ENCODE measurements at places on chromosomes 1 and 21. TPM values are rescaled to one million over a fixed set of nuclear protein-coding genes. Genes with fewer than 3 reads are reported as not detected.

Gene C1QTNF12
- 0.44 TPM for total RNA-seq

Gene EPHA2
- total RNA-seq, result 76.2 TPM

Gene CNIH3
- total RNA-seq, result 39.6 TPM

Gene DENND2C
- total RNA-seq, result 1.7 TPM

Gene SH2D5
- total RNA-seq, result 6.7 TPM

Gene OR2L5
- not detected for total RNA-seq

Gene EFNA3
- total RNA-seq, result 0.43 TPM

Gene CFHR3
- total RNA-seq, result not detected

Gene C1orf53
- 3.3 TPM for total RNA-seq

Gene PRRX1
- total RNA-seq, result 370 TPM

Gene MYBPH
- 0.88 TPM for total RNA-seq

Gene PROK1
- total RNA-seq, result not detected

Gene CCDC27
- not detected for total RNA-seq

Gene AKNAD1
- not detected for total RNA-seq

Gene C1orf141
- not detected for total RNA-seq

Gene MMEL1
- not detected for total RNA-seq

Gene MATN1
- under 0.01 TPM for total RNA-seq

Gene GREM2
- 2.0 TPM for total RNA-seq

Gene UMODL1
- 0.29 TPM for total RNA-seq

Gene TAS1R3
- total RNA-seq, result 0.14 TPM

Gene SPATA46
- total RNA-seq, result not detected

Gene ANKRD13C
- 37.5 TPM for total RNA-seq

Gene HJV
- total RNA-seq, result not detected

Gene OR2T2
- total RNA-seq, result not detected

Gene RORC
- total RNA-seq, result not detected

Gene PAX7
- total RNA-seq, result not detected

Gene FCGR3A
- not detected for total RNA-seq

Gene AMY2A
- not detected for total RNA-seq

Gene ARHGEF16
- total RNA-seq, result 0.57 TPM

Gene TARBP1
- 18.6 TPM for total RNA-seq

Gene INTS7
- 7.0 TPM for total RNA-seq

Gene IKBKE
- 51.4 TPM for total RNA-seq

Gene KRTAP19-1
- total RNA-seq, result not detected

Gene TAS1R1
- total RNA-seq, result under 0.01 TPM

Gene S100B
- total RNA-seq, result 0.29 TPM

Gene CORT
- not detected for total RNA-seq
